ENCODE measurements at places on chromosomes 5 and 9.

DNA sequence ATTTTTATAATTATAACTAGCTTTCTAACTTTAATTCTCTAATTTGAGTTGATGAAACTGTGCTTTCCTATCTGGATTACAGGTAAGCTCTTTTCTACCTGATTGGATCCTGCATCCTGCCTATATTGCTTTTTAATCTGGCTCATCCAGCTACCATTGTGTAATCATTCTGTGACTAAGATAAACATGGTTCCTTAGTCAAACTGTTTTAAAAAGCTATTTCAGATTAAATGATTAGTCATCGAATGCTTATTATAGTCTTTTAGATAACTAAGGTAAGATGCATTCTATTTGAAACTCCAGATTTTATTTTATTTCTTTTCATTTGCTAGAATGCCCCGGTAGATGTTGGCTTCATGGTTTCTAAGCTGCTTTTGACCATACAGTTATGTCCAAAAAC is 50.7 kb downstream of the ICE1 start:
- DNase-seq, result no peak

- DNase-seq, result no peak
Observed at GRCh38 chr5:78765116-78765515, 116.5 kb upstream of the LHFPL2 start.

- DNase-seq, result no peak
Observed at GRCh38 chr9:72936266-72936665, 16.6 kb downstream of the ALDH1A1 start.

- DNase-seq, result no peak
Observed at GRCh38 chr9:72615931-72616330, 94.5 kb downstream of the TMC1 start.

DNA sequence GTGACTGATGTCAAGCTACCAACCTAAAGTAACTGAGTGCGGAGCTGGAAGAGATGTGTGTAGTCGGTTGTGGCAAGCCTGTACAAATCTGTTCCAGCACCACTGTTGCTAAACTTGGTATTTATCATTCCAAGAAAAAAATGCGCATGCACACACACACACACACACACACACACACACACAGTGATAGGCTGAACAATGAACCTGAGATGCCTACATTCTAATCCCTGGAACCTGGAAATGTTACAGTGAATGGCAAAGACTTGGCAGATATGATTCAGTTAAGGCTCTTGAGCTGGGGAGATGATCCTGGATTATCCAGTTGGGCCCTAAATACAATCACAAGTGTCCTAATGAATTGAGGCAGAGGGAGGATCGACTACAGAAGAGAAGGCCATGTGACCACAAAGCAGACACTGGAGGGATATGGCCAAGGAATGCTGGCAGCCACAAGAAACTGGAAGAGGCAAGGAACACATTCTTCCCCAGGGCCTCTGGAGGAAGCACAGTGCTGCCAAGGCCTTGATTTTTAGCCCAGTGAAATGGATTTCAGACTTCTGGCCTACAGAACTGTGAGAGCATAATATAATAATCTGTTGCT is 49.7 kb upstream of the LHFPL2 start:
- no peak for DNase-seq

Data from CD4-positive, alpha-beta T cell (primary cell).